Stimulated activated CD4-positive, alpha-beta T cell treated with anti-CD3 and anti-CD28 coated beads, Interleukin-2, amount 100 ng/mL, for 24 hours (primary cell): ENCODE measurements at places on chromosomes 12 and 14.

DNA sequence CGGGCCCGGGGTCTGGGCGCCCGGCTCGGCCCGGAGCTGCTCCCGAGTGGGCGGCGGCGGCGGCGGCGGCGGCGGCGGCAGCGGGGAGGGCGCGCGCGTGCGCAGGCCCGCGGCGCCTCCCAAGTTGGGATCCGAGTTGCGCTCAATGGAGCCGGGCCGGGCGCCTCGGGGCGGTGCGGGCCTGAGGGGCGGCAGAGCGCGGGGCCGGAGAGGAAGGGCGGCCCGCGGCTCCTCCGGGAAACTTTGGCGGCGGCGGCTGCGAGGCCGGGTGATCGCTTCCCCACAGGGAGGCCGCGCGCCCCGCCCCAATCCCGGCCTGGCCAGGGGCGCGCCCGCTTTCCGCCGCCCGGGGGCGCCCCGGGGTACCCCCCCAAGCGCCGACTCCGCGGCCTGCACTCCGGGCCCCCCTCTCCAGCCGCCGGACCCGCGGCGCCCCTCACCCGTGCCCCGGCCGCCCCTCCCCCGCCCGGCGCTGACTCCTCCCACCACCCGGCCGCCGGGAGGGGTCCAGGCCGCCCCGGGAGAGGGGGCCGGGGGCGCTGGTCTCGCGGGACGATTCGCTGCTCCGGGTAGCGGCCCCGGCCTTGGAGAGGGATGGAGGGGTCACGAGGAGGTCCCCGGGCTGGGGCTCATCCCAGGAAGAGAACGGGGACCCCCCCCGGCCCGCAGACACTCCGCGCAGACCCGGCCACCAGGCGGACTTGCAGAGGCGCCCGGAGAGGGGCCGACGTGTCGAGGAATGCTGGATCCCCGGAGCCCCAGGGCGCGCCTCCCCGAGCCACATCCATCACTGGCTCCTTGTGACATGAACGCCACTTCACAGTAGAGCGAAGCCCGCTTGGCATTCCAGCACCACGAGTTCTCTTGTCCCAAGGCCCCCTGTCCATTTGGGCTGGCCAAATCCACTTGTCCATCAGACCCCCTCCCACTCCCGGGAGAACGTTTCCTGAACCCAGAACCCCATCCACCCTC lies at the start of gene RILPL1:
TSS of gene RILPL1 (minus strand) at position 48 of the 972 bp plus-strand sequence. CDS start 237 bp downstream, outside the sequence.
- DNase-seq, result peak; percentile 47

DNA sequence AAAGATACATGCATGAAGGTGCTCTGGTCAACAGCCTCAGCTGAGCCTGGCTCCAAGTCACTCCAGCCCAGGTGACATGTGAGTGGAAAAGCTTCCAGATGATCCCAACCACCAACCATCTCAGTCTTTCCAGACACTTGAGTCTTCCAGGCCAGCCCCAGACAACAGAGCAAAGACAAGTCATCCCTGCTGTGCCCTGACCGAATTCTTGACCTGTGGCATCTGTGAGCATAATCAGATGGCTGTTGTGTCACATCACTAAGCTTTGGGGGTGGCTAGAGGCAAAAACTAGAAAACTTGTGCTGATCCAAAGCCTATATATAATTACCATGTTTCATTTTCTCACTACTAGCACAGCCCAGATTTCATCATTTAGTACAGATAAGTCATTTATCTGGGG lies 50.8 kb upstream of the ISM2 start:
- no peak for DNase-seq

DNA sequence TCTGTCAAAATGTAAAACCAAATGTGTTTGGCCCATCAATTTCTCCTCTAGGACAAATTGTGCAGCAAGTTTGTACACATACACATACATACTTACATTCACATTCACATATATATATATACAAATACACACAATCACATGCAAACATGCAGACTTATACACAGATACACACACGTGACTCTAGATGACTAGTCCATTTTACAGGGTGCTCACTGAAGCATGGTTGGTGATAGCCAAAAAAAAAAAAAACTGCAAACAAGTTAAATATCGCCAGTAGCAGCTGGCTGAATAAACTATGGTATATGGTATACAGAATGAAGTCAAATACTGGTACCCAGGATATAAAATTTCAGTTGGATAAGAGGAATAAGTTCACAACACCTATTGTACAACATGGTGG lies 77.9 kb downstream of the SLC25A21 start:
- no peak for DNase-seq

GRCh38 chr14:24858052-24858451 lies 191.9 kb downstream of the STXBP6 start:
- no peak for DNase-seq

DNA sequence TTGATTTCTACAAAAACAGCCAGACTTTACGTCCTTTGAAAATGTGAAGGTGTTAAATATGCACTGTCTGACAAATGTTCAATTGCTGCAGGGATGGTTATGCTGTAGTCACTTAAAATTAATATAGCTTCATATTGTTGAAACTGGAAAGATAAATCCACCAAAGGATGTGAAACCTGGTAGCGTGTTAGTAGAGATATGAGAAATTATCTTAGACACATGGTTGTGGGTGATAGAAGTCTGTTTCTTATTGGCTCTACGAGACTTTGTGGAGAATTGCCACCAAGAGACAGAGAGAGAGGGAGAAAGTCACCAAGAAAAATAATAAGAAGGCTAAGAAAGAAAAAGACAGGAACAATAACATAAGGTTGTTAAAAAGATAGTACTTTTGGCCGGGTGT lies 2.6 kb upstream of the CAPRIN2 start:
- DNase-seq, result no peak

- no peak for DNase-seq
These were observed 18.8 kb upstream of the CATSPERB start for GRCh38 chr14:91750634-91751198.
